ENCODE measurements at places on chromosomes 4 and X. TPM values are rescaled to one million over a fixed set of nuclear protein-coding genes. Genes with fewer than 3 reads are reported as not detected.

Gene CC2D2A
- total RNA-seq, result 10.4 TPM

GRCh38 chr4:174714393-174715211 lies 114.4 kb downstream of the GLRA3 start:
- DNase-seq, result peak; percentile 40

- no peak for DNase-seq
Observed at GRCh38 chrX:80316526-80316925, 103.7 kb upstream of the TENT5D start.

DNA sequence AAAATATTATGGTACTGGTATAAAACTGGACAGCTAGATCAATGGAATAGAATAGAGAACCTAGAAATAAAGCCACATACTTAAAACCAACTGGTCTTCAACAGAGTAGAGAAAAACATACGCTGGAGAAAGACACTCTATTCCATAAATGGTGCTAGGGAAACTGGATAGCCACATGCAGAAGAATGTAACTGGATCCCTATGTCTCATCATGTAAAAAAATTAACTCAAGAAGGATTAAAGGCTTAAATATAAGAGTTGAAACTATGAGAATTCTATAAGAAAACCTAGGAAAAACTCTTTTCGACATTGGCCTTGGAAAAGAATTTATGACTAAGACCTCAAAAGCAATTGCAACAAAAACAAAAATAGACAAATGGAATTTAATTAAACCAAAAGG lies 114.6 kb downstream of the PCDH18 start:
- no peak for DNase-seq

- DNase-seq, result no peak
Observed at GRCh38 chrX:10506781-10507180, 113.6 kb downstream of the MID1 start.

DNA sequence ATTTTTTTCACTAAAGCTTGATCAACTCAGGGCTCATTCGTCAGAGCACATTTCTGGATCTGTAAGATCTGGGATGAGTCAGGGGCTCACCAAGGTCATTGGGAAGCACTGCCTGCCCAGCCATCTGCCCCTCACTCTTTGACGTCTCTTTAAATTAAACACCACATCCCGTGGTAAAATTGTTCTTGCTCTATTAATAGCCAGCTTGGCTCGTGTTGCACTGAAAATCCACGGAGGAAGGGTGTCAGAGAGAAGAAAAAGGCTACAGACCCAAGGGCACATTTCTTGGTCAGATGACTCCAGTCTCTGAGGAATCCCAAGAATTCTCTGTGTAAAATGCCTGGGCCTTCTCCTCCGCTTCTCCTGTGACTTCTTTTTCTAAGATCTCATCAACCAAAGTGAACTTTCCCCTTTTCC lies 45.7 kb upstream of the GATB start:
- DNase-seq, result peak; percentile 22
